Iris pigment epithelial cell (primary cell): ENCODE measurements at places on chromosomes 5 and 9.
A peak's percentile ranks its signal among the peaks of the same experiment; 100 is the strongest.

GRCh38 chr9:101047848-101048397 is 19.4 kb downstream of the PLPPR1 start:
- DNase-seq, result no peak

- no peak for DNase-seq
These were observed 852.7 kb upstream of the DMAC1 start for GRCh38 chr9:8652255-8652654.

DNA sequence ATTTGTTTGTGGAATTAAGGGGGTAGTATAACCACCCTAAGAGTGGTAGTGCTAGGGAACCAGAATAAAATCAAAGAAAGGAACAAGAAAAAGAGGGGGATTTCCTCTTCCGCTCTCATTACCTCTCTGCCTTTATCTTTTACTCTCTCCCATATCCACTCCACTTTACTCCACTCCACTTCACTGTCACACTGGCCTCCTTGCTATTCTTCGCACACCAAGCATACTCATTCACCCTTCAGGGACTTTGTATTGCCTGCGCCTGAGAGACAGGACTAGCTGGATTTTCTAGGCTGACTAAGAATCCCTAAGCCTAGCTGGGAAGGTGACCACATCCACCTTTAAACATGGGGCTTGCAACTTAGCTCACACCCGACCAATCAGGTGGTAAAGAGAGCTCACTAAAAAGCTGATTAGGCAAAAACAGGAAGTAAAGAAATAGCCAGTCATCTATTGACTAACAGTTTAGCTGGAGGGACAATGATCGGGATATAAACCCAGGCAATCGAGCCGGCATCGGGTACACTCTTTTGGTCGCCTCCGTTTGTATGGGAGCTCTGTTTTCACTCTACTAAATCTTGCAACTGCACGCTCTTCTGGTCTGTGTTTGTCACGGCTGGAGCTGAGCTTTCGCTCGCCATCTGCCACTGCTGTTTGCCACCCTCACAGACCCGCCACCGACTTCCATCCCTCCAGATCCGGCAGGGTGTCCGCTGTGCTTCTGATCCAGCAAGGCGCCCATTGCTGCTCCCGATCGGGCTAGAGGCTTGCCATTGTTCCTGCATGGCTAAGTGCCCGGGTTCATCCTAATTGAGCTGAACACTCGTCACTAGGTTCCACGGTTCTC is 121.8 kb downstream of the FAM170A start:
- no peak for DNase-seq

DNA sequence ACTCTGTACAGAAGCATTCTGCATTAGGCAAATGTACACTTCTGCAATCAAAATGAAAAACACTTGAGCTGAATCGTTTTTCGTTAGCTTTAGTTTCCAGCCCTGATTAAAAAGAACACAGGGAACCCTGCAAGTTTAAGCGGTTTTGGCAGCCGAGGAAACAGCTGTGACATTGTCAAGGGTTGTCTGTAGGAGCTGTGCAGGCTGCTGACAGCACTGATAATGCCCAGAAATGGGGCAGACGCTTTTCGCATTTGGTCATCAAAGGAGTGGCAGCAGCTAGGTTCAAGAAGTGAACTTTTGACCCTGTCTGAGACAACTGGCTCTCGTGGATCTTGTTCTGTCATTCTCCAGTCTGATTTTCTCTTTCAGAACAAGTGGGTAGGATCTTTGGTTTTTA is 165.6 kb upstream of the CCDC152 start:
- no peak for DNase-seq

DNA sequence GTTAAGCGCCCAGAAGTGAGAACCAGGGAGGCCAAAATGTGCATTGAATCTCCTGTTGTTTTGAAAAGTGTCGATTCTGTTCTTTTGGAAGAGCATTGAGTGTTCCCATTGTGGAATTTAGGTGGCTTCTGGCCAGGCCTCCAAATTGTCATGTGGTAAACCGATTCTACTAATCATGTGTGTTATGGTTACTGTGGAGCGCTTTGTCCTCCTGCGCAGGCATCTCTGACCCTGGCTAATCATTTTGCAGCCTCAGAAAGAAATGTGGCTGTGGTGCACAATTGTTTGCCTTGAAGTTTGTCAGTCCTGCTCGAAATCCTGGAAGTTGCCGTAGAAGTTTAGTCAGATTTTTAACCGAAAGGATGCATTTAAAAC is 121.3 kb downstream of the RASGRF2 start:
- DNase-seq, result no peak

GRCh38 chr5:2048664-2049063 is 165.9 kb upstream of the IRX4 start:
- no peak for DNase-seq

- no peak for DNase-seq
These were observed 80.2 kb downstream of the HTR4 start for GRCh38 chr5:148574167-148574566.

GRCh38 chr5:53161876-53162275 is 52.3 kb upstream of the MOCS2 start:
- peak; percentile 67 for DNase-seq

DNA sequence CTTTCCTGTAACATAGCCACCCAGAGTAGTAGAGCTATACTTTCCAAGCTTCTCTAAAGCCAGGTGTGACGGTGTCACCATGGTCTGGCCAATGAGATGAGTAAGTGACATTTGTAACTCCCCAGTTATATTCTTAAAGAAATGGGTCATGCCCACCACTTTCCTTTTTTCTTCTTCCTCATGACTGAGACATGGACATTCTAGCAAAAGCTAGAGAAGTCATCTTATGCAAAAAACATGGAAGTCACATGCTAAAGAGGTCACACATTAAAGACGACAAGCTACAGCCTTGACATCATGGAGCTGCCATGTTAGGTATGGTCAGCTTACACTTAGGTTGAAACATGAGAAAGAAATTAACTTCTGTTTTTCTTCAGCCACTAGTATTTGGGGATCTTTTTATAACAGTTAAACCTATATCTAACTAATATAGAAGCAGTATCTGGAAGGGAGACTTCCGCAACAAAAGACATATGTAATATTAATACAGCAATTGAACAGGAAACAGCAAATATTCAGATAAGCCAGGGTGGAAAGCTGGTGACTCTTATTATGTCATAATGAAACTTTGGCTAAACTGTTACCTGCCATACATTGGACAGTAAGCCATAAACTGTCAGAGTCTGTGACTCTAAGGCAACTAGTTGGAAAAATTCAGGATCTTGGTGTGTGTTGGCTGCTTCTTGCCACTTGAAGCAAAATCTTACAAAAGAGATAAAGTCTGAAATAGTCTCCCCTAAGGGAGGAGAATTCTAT is 54.7 kb upstream of the SNX2 start:
- no peak for DNase-seq

DNA sequence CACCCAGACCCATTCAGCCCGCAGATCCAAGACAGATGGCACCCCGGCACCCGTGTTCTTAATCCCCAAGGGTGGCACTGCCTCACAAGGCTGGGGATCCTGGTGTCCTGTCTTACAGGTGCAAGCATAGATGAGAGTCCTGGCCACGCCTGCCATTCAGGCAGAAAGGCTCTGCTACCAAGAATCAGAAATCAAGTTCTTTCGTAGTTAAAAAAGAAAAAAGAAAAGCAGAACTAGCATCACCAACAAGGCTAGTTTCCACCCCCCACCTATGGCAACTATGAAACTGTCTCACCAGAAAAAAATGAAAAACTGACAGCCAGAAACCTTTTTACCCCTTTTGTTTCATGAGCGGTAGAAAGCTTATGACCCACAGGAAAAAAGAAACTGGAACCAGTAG is 170.4 kb downstream of the SYK start:
- DNase-seq, result no peak

- DNase-seq, result peak; percentile 55
These were observed 8.6 kb downstream of the SUSD1 start for GRCh38 chr9:112166176-112167140.

DNA sequence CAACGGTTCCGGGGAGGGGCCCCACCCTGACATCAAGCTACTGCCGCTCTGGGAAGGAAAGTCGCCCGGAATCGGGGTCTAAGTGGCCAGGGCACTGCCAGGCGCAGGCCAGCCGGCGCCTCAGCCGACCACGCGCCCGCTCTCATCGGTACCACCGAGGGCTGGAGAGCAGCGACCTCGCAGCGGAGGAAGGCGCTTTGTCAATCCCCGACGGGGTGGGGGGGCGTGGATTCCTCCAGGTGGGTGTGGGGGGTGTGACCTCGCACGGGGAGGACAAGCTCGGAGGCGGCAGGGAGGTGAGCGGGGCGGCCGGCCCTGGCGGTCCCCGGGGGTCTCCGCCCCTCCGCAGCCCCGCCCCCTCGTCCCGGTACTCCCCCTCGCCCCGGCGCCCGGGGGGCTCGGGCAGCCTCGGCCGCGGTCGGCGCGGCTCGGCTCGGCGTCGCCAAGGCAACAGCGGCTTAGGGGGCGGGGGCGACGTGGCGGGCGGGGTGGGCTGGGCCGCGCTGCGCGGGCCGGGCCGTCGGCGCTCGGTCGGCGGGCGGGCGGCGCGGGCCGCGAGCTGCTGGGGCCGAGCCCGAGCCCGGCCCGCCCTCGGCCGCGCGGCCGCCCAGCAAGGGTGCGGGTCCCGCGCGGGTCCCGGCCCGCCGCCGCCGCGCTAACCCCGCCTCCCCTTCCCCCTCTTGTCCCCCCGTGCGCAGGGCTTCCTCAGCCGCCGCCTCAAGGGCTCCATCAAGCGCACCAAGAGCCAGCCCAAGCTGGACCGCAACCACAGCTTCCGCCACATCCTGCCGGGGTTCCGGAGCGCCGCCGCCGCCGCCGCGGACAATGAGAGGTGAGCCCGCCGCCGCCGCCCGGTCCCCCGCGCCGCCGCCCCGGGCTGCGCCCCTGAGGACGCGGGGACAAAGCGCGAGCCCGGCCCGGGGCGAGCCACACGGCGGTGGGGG is 47.5 kb downstream of the DAB2IP start:
- peak; percentile 51 for DNase-seq

DNA sequence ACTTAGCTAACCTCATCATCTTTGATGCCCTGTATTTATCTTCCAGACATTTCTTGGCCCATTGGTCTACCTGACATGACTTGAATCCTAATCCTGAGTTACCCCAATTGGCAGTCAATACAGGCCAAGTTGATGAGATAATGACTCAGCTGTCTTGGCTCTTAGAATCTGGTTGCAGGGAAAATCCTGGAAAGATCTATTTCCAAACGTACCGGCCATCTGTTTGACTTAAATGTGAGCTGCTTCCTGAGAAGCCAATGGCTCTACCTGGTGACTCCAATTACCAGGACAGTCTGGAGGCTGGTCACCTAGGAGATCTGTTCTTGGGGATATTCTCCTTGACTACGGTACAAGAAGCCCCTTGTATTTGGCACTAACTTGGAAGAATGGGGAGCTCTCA is 475.2 kb upstream of the BRINP1 start:
- DNase-seq, result no peak

- DNase-seq, result peak; percentile 45
These were observed 47.9 kb downstream of the COL5A1 start for GRCh38 chr9:134689321-134690181.
